Suppressor macrophage treated with lipopolysaccharide for 1 hour (primary cell): ENCODE measurements at places on chromosomes 11 and 22.

DNA sequence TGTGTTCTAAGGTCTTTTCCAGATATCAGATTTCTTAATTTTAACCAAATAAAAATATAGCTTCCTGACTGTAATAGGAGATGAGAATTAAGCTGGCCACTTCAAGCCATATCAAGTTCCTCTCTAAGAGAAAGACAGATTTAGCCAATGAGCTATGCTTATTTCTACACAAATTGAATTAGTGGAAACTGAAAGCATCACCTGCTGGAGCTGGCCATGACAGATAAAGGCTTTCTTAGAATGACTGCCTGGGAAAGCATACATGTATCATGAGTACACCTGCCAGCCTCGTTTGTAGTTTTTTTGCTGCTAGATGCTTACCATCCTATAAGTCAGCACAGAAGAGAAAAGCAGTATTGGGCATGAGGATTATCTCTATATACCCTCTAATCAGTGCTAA lies 53.5 kb upstream of the DBX1 start:
- no peak for DNase-seq

DNA sequence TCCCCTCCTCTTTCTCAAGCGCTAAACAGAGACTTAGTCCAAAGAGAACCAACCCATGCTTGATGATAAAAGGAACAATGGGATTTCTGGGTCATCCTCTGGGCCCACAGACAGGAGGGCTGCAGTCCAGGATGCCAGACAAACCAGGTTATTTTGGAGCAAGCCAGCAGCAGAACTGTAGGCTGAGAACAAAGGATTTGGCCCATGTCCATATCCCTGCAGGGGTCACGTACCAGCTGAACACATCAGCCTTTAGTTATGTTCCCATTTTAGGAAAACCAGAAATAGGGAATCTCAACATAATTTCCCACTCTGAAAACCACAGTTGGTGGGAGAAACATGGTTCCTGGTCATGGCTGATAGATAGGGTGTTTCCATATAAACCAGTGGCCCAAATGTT lies 533.6 kb upstream of the CADM1 start:
- no peak for DNase-seq

DNA sequence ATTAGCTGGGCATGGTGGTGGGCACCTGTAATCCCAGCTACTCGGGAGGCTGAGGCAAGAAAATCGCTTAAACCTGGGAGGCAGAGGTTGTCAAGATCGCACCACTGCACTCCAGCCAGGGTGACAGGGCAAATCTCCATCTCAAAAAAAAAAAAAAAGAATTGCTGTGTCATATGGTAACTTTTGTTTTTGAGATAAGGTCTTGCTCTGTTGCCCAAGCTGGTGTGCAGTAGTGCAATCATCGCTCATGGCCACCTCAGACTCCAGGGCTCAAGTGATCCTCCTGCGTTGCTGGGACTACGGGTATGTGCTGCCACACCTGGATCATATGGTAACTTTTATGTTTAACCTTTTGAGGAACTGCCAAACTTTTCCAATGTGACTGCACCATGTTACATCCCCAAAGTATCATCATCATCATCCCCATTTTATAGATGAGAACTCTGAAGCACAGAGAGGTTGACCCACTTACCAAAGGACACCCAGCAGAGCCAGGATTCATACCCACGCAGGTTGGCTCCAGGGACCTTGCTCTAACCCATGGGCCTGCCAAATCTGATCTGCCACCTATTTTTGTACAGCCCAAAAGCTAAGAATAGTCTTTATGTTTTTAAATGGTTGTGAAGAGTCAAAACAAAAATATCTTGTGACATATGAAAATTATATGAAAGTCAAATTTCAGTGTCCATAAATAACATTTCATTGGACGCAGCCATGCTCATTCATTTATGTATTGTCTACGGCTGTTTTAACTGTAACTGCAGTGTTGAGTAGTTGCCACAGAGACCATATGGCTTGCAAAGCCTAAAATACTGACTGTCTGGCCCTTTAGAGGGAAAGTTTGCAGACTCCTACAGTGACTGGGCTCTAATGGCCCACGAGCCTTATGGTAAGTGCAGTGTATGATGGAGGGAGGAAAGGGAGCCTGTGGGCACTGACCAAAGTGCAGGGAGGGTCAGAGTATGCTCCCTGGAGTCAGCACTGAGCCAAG lies 45.3 kb downstream of the GDPD5 start:
- DNase-seq, result no peak

DNA sequence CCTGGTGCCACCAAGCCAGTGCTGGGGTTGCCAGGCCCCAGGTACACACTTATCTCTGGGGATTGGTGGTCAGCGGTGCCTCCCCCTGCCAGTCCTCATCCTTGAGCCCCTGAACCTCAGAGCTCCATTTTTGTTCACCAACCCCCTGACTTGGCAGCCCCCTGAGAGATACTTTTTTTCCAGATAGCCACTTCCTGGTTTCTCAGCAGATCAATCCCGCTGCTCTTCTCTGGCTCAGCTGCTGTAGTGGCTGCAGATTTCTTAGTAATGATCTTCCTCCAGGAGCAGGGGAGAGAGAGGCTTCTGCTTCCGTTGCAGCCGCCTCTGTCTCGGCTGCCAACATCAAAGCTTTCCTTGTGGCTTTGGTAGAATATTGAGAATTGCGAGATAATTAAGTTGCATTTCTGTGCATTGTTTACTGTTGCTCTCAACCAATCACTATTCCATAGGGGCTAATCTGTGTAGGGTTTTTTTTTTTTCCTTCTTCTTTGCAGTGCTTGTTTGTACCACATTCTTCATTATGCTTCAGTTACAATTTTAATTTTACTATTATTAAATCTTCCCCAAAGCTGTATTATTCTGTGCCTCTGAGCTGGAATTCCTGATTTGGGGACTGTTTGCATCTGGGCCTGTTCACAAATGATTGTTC lies 92.1 kb downstream of the PKNOX2 start:
- DNase-seq, result no peak

DNA sequence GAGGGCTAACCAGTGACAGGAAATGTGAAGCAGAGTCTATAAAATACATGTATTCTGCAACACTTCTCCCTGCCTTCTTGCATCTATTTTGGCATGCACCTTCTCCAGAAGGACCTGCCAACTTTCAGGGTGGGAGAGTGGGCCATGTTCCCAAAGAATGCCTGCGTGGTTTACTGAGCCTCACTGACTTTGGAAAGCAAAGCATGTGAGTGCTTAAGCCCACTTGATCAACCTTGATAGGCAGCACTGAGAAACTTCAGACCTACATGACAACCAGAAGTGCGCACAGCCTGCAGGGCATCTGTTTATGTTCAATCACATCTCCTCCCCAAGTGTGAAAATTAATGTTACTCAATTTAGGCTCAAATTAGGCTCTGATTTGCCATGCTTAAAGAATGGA lies 69.2 kb downstream of the AMOTL1 start:
- DNase-seq, result no peak

DNA sequence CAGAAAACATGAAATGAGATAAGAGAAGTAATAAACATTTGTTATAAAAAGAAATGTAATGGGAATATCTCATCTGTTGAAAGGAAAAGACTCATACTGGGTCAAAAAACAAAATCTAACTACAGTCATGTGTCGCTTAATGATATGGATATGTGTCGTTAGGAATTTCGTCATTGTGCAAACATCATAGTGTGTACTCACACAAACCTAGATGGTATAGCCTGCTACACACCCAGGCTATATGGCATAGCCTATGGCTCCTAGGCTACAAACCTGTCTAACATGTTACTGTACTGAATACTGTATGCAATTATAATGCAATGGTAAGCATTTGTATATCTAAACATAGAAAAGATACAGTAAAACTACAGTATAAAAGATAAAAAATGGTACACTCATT lies 89.8 kb upstream of the ZC3H12C start:
- DNase-seq, result no peak

- DNase-seq, result no peak
Measured at GRCh38 chr11:90465553-90465952, 242.7 kb upstream of the CHORDC1 start.

DNA sequence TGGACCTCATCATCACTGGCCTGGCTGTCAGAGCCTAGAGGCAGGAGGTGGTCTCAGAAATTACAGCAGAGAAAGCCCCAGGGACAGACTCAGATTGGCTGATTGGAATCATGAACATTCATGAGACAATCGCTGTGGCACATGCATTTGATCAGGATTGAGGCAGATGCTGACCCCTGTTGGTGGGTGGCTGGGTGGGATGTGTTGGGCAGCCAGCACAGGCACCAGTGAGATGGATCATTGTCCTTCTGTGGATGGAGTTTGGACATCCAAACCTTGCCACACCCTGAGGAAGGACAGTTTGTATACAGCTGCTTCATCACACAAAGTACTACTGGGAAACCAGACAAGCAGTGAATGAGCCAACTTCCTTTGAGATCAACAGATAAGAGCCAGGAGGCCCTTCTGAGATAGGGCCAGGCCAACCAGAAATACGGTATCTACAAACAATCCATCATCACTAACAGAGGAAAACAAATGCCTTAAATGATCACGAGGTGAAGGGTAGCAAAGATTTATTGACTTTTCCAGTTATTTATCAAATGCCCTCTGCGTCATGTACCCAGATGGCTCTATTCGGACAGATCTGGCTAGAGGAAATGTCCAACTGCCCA lies 17.3 kb downstream of the COMMD9 start:
- no peak for DNase-seq

DNA sequence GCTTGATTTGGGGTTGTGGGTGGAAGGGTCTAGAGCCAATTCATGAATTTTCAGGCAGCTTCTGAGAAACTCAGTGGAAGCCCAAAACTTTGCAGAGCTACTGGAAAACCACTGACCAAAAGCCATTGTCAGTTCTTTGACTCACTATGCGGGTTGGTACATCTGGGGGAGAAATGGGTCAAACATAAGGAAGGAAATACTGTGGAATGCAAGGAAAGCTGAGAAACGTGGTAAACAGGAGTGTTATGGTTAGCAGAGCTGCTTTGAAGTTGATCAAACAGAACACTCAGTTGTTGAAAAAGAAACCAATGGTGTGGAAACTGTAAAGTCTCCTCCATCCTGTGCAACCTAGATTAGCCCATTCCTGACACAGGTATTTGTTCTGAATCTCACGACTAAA lies 6.3 kb upstream of the ABTB2 start:
- DNase-seq, result no peak

DNA sequence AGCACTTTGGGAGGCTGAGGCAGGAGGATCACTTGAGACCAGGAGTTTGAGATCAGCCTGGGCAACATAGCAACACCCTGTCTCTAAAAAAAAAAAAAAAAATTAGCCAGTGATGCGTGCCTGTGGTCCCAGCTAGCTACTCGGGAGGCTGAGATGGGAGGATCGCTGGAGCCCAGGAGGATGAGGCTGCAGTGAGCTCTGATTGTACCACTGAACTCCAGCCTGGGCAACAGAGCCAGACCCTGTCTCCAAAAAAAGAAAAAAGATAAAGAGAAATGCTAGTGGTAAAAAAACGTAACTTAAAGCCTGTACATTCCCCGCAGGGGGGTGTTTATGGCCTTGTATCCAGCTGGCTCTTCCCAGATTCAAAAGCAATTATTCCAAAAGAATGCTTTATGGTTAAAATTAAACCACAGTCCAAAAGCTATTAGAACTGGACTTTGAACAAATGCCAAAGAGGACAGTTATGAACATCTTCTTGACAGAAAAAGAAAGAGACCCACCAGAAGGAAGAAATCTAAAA lies 16.4 kb upstream of the SNX32 start:
- no peak for DNase-seq

- no peak for DNase-seq
Measured at GRCh38 chr22:48499456-48500425, 1327.9 kb downstream of the BRD1 start.

GRCh38 chr11:11703885-11704284 lies 82.1 kb upstream of the GALNT18 start:
- DNase-seq, result no peak

DNA sequence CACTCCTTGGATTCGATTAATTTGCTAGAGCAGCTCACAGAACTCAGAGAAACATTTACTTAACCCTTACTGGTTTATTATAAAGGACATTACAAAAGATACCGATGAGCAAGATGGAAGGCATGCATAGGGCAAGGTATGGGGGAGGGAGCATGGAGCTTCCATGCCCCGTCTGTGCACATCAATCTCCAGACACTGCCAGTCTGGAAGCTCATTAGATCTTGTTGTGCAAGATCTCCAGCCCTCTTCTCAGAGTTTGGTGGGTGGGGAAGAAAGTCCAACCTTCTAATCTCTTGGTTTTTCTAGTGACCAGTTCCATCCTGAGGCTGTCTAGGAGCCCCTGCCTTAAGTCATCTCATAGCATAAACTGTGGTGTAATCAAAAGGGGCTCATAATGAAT lies 190.7 kb downstream of the UVRAG start:
- no peak for DNase-seq

GRCh38 chr11:36257351-36257750 lies 31.9 kb downstream of the COMMD9 start:
- DNase-seq, result peak; percentile 73

- no peak for DNase-seq
Measured at GRCh38 chr11:112302226-112302868, 41.7 kb upstream of the PLET1 start.

DNA sequence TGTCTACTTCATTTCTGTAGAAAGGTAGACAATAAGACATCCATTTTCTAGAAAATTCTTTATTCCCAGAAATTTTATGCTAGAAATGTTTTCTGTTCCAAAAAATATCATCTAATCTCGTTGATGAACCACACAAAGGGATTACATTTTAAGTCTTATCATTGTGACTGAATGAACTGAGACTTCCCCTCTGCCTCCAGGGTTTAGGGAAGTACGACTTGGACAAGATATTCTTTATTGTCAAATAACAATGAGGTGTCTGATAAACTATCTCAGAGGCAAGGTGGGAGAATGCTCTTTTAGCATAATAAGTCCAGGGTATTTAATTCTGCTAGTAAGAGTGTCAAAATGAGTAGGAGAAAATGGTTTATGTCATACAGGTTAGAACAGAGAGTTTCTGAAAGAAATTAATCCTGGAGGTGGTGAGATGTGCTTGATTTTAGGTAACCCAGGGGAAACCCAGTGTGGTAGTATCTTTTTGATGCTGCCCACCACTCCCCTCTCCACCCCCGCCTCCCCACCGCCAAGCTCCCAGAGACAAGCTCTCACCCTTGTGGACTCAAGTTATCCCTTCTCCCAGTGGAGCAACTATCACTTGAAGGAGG lies 100.6 kb downstream of the CD44 start:
- DNase-seq, result peak; percentile 48

DNA sequence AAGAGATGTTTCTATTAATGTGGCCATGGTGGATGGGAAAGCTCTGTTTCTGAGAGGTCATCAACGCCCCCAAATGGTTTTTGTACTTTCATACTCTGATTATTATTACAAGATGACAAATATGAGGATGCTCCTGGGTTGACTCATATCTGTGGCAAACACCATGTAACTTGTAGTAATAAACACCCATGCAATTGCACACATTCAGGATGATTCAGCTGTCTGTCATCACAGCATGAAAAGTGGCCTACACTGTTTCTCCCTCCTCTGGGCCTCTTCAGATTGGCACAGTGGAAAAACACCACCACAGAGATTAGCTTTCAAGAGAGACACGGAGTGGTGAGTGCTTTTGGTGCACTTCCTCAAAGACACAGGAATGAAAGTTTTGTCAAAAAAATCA lies 85.4 kb downstream of the MTNR1B start:
- peak; percentile 65 for DNase-seq

GRCh38 chr11:124946735-124947141 lies 7.3 kb upstream of the CCDC15 start:
- no peak for DNase-seq
